ENCODE measurements at places on chromosomes 4 and X.
A peak's percentile ranks its signal among the peaks of the same experiment; 100 is the strongest.

DNA sequence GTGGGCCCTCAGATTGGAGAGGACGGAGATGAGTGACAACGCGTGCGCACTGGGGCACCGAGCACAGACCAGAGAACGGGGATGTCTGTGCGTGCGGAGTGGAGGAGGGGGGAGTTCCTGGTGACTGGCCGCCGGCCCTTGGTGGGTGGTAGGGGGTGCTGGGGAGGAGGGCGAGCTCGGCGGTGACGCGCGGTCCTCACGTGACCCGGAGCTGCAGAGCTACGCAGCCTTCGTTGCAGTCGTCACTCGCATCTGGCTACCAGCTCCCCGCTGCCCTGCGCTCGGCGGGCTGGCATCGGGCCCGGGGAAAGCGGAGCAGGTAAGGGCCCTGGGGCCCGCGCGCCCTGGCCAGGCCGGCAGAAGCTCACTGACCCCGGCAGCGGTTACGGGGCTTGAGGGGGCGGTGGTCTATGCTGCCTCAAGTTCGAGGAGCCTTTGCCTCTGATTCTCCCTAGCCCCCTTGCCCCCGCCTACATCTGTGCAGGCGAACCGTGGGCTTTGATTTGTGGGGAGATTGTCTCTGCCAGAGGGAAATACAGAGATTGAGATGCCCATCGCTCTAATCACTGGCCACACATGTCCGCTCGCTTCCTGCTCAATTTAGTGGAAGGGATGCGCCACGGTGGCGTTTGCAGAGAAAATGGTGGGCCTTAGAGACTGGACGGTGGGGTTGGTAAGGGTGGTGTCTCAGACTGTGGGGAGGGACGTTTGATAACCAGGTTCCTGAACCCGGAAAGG lies at the start of gene ARMCX4:
ARMCX4 (plus strand) TSS at position 245 of the 738 bp plus-strand sequence. CDS start 3,134 bp downstream, outside the sequence.
- DNase-seq = no peak

DNA sequence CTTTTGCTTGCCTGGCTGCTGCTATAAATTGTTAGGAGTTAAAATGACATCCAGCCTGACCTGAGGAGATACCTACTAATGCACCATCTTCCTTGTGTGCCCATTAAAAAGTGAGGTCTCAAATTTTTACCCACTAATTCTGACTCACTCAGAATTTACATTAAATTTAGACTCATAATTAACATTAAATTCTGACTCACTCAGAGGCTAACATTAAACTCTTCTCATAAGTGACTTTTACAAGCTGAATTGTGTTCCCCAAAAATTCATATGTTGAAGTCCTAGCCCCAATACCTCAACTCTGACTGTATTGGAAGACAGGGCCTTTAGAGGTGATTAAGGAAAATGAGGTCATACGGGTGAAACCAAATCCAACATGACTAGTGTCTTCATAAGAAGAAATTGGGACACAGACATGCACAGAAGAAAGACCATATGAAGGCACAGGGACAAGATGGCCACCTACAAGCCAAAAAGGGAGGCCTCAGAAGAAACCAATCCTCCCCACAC lies 11.8 kb downstream of the CASP6 start:
- DNase-seq = no peak

DNA sequence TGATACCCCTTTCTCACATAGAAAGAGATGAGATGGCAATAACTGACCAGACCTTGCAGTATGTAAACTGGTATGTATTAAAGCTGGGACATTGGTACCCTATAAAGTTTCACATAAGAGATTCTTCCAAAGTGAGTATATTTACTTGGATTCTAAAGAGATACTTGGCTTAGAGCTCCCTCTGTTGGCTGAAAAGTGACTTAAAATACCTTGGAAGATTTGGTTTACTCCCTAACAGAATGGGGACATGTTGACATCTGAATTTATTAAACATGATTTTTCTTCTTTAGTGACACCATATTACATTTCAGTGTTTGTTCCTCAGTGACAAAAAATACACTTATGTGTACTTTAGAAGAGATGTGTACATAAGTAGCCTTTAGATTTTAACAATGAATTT lies 47.9 kb upstream of the RGN start:
- DNase-seq = peak; percentile 21

DNA sequence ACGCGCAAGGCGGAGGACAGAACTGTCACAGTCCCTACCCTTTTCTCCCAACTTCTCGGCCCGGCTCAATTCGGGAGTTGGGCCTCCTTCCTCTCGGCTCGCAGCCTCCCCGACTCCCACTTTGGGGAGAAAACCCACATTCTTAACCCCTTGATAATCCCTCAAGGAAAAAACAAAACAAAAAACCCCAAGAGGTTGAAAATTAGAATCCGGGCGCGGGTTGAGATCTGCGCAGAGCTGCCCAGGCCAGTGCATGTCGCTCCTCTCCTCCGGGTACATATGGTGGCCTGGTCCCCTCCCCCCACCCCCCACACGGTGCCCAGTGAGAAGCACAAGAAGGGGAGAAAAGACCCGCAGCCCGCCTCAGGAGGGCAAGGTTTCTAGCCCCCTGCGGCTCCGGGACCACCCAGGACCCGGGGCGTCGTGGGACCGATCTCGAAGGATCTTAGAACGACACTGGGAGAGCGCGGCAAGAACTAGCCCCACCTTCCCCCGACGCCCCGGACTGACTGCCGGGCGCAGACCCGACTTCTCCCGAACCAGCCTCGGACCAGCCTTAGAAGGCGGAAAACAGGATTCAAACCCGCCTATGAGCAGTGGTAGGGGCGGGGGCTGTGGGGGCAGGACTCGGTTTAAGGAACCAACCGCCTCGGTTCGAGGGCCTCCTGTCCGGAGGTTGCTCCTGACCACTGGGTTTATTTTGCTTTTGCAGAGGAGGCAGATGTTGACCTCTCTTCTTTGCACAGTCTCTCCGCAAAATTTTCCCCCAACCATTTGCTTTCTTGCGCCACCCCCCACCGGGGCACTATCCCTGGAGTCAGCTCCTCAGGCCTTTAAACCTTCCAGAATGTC lies 2.5 kb upstream of the PDGFRA start:
- no peak for DNase-seq

GRCh38 chrX:115098897-115099296 lies 81.5 kb upstream of the IL13RA2 start:
- no peak for DNase-seq
